ENCODE measurements at places on chromosomes 1 and 21.

GRCh38 chr1:212113706-212114105 is 78.2 kb downstream of the DTL start:
- DNase-seq: no peak

- no peak for DNase-seq
Observed at GRCh38 chr21:16071092-16071491, 341.3 kb downstream of the USP25 start.

DNA sequence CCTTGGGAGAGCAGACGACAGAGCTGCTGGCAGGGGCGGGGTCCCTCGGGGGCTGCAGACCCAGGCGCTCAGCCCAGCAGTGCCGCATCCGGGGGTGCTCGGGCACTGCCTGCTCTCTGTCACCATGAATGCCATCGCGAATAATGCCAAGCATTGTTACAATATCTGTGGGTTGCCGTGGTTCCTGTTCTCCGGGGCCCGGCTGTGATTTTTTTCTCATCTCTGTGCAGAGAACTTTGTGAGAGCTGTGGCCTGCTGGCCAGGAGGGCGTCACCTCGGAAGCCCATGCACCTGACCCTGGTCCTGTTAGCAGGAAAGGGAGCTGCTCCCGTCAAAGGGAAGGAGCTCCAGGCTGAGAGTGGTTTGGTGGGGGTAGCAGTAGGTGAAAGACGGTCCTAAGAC is 70.4 kb downstream of the PRDM16 start:
- DNase-seq: no peak

- DNase-seq: no peak
Observed at GRCh38 chr1:25674807-25675084, 58.2 kb downstream of the MAN1C1 start.

GRCh38 chr1:213409971-213410370 is 358.9 kb downstream of the RPS6KC1 start:
- no peak for DNase-seq

DNA sequence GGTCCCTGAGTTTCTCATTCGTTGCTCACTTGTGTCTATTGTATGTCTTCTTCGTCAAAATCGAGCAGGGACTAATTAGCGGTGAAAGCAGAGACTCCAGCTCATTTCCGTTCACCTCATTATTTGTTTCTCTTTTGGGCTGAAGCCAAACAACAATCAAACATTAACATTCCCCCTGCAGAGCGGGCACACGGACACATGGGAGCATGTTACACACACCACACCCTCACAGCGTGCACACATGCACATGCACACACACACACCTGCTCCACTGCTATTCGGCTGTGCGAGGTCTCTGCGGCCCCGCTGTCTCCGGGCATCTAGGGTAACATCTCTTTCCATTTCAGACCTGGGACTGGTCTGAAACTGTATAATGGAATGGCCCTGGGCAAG is 58.5 kb upstream of the LRRC8D start:
- no peak for DNase-seq

GRCh38 chr1:188670837-188671236 is 1806.8 kb downstream of the BRINP3 start:
- DNase-seq: no peak

GRCh38 chr21:18602711-18603110 is 199.1 kb upstream of the TMPRSS15 start:
- DNase-seq: no peak

- DNase-seq: no peak
Observed at GRCh38 chr21:34933609-34934335, 115.3 kb downstream of the RUNX1 start.

- DNase-seq: no peak
Observed at GRCh38 chr21:19340303-19340702, 936.7 kb upstream of the TMPRSS15 start.

DNA sequence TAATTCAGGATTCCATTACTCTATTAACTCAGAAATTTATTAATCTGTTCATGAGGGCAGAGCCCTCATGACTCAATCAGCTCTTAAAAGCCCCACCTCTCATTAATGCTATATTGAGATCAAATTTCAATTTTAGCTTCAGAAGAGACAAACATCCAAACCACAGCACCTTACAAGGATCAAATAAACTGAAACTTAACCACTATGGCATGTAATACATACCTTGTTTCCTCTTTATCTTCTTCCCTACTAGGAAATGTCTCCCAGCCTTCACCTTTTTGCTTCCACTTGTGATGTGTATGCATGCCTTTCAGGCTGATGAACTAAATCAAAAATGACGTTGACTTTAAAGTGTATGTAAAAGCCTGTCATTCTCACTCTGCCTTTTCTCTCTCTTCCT is 2121.3 kb downstream of the NCAM2 start:
- no peak for DNase-seq

DNA sequence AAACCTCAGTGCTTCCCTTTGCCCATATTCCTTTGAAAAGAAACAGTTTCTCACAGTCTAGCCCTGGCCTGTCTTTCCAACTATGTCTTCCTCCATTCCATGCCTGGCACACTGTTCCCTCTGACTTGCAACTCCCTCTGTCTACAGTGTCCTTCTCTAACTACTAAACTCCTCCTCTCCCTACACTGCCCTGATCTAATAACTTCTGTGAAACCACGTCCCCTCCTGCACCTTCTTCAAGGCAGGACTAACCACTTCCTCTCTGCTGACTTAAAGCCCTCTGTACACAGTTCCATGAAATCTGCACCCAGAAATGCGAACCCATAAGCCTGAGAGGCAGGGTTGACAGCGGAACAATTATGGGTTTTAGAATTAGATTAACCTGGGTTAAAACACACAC is 62.2 kb upstream of the ATP1B1 start:
- DNase-seq: no peak

DNA sequence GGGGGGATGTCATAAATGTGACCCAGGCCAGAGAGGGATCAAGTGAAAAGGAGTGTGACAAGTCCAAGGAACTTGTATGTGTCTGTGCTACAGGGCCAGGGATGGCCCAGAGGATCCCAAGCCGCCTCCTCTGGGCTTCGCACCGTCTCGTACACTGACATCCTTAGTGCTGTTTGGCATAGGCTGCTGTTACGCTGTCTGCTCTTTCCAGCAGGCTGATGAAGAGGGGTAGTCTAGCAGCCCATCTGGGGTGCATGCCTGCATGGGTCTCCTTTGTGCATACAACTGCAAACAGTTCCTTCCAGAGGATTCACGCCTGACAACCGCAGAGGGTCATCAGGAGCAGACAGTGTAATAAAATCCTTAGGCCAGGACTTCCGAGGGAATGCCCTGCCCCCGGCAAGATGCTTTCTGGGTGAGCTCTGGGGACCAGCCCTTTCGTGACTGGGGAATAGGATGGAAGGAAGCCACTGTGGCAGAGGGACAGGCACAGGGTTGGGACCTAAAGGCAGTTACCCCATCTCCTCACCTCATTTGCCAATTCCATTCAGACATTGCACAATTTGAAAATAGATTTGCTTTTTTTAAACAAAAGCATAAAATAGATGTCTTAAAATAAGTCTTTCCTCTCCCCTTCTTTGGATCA is 6.3 kb upstream of the GOLT1A start:
- DNase-seq: no peak

GRCh38 chr1:211935448-211935970 is 99.8 kb downstream of the INTS7 start:
- DNase-seq: no peak

DNA sequence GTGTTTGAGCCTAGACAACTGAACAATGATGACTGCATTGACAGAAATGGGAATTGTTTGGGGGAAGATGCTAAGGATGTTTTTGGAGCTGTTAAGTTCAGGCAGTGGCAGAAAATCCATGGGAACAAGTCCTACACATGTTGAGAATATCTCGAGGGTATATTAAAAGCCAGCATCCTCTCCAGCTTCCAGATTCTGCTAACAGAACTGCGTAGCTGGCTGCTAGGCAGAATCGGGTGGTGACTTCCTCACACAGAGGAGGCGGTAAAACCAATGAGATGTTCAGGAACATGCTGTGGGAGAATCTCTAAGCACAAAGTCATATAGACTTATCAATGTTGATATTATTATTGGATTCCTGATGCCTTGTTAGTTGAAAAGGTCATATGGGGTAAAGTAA is 14.8 kb downstream of the FAM163A start:
- no peak for DNase-seq

- DNase-seq: no peak
Observed at GRCh38 chr1:41414716-41415306, 53.6 kb downstream of the FOXO6 start.

- DNase-seq: no peak
Observed at GRCh38 chr21:15567191-15567590, 162.6 kb upstream of the USP25 start.

DNA sequence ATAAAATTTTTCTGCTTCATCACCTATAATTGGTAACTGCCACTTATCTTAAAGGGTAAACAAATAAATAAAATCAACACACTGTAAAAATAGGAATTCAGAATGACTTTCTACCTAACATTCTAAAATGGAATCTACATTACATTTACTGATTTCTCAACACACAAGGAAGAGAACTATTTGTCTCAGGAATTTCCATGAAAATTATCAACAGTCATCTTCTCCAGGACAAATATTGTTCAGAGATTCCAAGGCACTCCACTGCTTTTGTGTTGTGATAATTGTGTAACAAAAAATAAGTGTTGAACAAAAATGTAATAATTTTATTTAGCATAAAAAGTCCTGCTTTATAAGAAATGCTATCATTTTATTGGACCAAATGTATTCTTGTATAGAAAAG is 7.3 kb downstream of the ODF2L start:
- no peak for DNase-seq

GRCh38 chr1:201793306-201793925 is 35.5 kb upstream of the IPO9 start:
- no peak for DNase-seq

DNA sequence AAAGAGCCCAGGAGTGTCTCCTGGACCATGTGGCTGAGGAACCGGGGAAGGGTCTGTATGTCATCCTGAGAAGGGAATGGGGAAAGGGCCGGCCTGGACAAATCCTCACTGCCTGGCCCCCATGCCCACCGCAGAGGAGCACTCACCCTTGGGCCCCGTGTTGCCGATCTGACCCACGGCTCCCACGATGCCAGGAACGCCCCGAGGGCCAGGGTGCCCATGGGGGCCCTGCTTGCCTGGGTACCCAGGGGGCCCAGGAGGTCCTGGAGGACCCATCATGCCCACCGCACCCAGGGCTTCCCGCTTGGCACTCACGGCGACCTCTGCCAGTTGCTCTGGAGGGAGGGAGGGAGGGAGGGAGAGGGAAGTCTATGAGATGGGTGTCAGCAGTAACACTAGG is 14.6 kb downstream of the COL9A2 start:
- peak; percentile 5 for DNase-seq

GRCh38 chr1:3923378-3924185 is 23.5 kb upstream of the C1orf174 start:
- DNase-seq: no peak

GRCh38 chr1:44239331-44239960 is 26.2 kb downstream of the DMAP1 start:
- DNase-seq: peak; percentile 24

GRCh38 chr1:225544263-225544662 is 108.7 kb downstream of the ENAH start:
- DNase-seq: no peak

GRCh38 chr1:23103001-23103889 is 65.4 kb downstream of the LUZP1 start:
- DNase-seq: no peak

DNA sequence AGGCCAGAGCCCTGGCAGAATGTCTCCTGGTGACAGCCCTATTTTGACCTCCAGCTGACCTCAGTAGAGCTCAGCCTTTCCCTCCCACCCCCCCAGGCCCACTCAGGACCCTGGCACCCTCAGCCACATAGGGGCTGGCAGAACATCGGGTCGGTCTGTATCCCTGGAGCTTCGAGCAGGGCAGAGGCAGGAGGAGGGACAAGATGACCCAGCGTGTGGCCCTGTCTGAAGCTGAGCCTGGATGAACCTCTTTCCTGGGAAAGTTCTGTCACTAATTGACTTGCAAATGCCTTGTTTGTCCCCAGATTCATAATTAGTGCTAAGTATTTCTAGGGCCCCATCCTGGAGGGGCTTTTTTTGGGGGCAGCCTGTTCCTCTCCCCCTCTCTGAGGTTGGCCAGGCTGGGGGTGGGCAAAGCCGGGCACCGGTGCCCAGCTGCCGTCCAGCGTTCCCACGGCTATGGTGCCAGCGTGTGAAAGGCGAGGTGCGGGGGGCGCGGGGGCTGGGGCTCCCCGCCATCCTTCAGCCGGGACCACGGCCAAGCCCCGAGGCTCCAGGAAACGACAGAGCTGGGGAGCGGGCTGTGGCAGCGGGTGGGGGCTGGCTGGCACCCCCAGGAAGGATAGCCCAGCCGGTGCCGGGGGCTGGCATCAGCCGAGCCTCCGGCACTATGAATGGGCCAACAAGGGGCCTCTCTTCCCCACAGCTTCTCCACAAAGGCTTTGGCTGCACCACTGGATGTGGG is 31.4 kb downstream of the RHBG start:
- no peak for DNase-seq

- no peak for DNase-seq
Observed at GRCh38 chr1:116827607-116828105, 73.4 kb downstream of the CD2 start.

DNA sequence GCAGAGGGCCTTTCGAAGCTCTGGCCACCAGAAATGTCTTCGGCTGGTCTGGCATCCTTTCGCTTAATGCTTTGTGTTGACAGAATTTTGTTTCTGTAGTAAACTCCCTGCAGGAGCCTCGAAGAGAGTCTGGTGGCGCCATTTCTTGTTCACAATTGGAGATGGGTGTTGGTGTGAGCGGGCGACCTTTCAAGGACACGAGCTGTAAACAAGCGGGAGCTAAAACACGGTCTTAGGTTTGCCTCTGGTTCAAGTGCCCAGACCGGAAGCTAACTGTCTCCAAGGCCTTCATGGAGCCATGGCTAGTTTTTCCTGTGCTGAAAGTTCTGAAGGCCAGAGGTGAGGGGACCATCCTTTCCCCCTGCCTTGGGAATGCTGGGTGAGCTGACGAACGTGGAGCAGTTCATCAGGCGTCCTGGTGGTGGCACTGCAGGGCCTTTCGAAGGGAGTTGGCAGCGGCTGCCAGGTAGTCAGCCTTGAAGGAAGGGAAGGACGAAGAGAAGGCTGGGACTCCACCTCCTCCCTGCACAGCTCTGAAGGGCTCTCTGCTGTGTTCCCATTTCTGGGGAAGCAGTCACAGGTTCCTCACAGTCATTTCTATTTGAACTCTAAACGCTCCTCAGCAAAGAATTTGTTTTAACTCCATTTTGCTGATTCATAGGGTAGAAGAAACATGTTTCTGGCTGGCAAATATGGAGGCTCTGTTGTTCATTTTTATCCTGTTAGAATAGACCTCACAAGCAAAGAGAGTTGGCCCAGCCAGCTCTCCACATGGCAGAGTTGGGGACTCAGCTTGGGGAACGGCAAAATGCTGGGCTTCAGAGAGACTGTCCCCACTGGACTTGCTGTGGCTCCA is 35.2 kb downstream of the URB2 start:
- DNase-seq: peak; percentile 93

GRCh38 chr1:90717356-90717664 is 208 bp upstream of the BARHL2 start:
- no peak for DNase-seq

GRCh38 chr1:219412772-219413171 is 200.1 kb downstream of the ZC3H11B start:
- DNase-seq: no peak

- DNase-seq: peak; percentile 8
Observed at GRCh38 chr1:86154571-86155050, 2.0 kb downstream of the COL24A1 start.

- no peak for DNase-seq
Observed at GRCh38 chr1:6271554-6271953, 10.7 kb upstream of the GPR153 start.

Measured in HEK293T (cell line).